Stimulated activated CD8-positive, alpha-beta memory T cell treated with anti-CD3 and anti-CD28 coated beads, Interleukin-12 subunit alpha, Interleukin-12 subunit beta, amount 100 ng/mL, for 1 hour (primary cell): ENCODE measurements at places on chromosomes 11 and 22.

- no peak for DNase-seq
Observed at GRCh38 chr11:123304828-123305466, 109.9 kb upstream of the CLMP start.

DNA sequence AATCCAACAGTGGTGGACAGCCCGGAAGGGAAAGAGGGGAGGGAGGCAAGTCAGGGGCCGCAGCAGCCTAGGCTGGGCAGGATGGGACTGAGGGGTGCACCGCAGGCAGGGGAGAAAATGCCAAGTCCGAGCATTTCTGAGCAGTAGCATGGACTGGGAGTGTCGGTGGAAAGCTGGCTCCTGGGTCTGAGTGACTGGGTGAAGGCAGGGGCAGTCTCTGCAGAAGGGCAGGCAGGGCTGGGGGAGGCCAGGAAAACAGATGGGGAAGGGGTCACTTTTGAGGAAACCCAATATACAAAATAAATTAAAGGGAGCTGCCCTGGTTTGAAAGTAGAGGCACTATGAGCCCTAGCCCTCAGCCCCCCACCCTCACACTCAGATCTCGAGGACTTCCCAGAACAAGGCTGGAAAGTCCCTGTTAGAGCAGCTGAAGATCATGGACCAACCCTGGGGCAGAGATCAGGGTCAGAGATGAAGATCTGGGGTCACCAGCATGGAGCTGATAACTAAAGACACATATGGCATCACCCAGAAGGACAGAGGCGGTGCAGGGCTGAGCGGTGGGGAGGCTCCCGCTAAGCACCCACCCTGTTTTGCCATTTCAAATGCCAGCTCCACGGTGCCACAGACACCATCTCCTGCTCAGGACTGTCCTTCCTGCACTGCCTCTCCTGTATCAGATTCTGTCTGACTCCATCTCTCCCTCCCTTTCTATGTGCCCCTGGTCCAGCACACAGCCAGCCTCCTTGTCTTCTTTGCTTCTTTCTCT lies 32.4 kb upstream of the ETS1 start:
- DNase-seq = no peak

DNA sequence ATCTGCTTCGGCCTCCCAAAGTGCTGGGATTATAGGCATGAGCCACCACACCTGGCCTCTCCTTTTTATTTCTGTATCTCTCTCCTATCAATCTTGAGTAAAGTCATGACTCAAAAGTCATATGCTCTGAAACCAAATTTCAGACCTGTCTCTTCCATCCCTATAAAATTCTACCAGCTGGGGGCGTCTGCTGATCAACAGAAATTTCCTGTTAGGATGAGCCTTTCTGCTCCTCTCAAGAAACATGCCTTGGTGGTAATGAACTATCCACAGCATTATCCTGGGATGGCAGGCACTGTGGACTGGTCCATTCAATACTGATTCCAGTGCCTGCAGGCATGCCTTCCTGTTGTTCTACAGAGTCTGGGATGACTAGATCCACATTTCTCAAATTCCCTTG lies 472.6 kb downstream of the NELL1 start:
- DNase-seq = no peak

DNA sequence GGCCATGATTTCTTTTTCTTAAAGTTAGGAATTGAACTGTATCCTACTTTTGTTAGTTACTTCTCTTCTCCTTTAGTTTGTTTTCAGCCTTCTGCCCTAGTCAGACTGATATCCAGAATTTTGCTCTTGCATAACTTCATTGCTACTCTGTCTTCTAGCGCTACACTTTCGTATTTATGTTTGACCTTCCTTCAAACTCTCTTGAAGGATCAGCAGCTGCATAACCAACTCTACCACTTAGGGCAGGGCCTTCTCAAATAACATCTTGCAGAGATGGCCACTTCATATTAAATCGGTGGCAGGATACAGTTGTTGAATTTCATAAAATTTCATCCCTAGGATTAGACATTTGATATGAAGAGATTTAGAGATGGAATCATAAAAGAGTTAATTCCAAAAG lies 43.9 kb downstream of the KDM2A start:
- no peak for DNase-seq

DNA sequence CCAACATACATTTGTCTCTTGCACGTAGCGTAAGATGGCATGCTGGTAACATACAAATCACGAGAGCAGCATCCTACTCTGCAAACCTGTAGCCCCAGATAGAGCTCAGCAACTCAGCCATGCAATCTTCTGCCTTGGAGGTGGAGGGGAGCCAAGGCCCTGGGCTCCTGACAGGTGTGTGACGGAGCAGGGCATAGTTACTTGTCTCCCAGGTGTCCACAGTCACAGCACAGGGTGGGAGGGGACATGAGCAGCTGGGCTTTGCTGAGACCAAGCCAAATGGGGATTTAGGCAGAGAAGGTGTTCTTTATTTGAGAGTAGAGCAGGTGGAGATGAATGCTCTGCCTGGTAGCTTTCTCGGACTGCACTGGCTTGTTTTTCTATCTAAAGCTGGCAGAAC lies 111.7 kb downstream of the TEAD1 start:
- DNase-seq = no peak

DNA sequence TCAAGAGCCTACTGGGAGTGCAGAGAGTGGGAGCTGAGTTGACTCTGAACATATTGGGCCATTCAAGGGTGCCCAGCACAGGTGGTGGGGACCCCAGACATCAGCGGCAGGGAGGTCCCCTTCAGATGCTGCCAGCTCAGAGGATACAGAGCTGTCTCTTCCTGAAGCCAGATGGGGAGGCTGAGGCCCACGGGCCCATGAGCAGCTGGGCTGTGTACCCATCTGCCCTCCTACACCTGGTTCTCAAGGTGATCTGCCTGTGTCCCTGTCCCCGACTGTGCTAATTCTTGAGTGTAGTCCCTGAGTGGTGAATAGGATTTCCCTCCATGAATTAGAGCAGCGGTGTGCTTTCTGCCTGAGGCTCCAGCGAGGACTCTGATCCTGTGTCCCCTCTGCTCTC lies 76.3 kb downstream of the MICAL2 start:
- DNase-seq = no peak
